ENCODE measurements at places on chromosomes 16 and 17.

GRCh38 chr17:70420861-70421445 lies 251.6 kb downstream of the KCNJ2 start:
- DNase-seq = no peak

DNA sequence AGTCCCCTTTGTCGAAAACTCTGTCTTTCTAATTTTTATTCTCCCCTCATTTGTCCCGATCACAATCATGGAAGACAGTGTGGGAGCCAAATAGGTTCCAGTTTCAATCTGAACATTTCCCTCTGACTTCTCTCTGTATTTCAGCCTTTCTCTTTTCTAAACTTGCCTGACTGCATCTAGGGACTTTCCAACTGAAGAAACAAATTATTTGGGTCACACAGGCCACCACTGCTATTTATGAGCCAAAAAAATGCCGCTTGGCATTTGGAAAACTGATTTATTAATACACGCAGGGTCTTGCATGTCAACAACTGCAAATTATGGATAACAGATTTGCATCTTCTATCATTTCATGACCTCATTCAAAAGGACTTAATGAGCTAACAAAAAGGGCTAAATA lies 55.2 kb upstream of the ELAC2 start:
- DNase-seq = no peak

DNA sequence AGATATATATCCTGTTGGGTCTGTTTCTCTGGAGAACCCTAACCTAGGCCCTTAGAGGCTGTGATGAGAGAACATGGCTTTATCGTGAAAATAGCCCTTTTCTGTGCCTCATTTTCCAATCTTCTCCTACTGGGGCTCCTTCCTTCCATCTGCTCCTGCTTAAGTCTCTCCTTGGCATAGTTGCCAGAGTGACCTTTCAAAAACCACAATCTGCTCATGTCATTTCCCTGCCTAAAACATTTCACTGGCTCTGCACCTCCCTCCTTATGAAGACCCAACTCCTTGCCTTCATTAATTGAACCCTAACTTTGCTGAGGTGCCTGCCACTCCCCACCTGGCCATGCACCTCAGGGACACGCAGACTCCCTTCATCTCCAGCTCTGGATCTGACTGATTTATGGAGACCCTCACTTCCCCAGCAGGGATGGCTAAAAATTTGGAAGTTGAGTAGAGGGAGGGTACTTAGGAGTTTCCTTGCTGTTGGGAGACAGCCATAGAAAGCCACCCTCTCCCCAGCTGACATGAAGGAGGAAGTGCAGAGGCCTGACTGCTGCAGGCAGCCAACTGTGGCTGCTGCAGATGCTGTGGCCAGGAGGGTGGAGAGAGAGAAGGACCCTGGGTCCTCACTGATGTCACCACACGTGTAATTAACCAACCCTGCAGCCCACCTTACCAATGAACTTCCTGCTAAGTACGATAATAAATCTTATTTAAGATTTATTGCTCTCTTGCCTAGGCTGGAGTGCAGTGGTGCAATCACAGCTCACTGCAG lies 6.3 kb upstream of the GGA2 start:
- no peak for DNase-seq

- DNase-seq = no peak
Observed at GRCh38 chr17:956905-957304, 22.7 kb downstream of the NXN start.

GRCh38 chr17:12296209-12296625 lies 275.5 kb downstream of the MAP2K4 start:
- no peak for DNase-seq

GRCh38 chr16:17885659-17886207 lies 415.0 kb upstream of the XYLT1 start:
- DNase-seq = no peak

DNA sequence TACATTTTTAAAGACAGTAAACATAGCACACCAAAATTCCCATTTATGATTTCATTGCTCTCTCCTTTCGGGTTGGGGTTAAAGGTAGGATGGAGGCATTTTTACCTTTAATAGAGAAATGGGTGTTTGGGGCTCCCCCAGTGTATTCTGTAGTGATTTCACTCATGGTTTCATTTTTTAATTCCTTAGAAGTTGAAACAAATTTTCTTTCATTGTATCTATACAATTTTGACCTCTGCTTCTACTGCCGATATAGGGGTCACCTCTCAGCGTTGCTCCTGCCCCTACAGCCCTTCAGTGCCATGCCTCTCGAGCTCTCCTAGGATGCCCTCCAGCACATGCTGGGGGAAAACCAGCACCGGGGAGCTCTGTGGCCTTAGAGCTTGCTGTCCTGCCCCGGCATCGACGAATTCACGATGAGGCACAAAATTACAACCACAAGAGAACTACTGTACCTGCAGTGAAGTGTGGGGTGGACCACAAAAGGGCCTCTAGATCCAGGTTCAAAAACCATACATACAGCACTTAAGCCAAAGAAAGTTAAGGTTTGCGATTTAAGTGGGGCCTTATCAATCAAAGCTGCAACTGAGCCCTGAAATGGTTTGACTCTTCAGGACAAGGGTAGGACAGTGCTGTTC lies 39.3 kb downstream of the LITAFD start:
- no peak for DNase-seq

DNA sequence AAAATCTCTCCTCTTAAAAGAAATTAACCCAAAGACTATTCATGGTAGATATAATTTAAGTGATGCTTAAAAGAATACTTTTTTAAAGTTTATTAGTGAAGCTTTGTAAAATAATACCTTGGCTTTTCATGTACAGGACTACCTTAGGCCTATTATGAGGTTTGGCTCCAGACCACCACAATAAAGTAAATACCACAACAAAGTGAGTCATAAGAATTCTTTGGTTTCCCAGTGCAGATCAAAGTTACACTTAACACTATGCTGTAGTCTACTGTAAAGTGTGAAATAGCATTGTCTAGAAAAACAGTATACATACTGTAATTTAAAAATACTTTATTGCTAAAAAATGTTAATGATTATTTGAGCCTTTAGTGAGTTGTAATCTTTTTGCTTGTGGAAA lies 31.7 kb downstream of the CLTC start:
- no peak for DNase-seq

- DNase-seq = no peak
Observed at GRCh38 chr16:72908362-72909167, 139.4 kb downstream of the ZFHX3 start.

- no peak for DNase-seq
Observed at GRCh38 chr17:49407981-49408501, 6.6 kb downstream of the PHB1 start.

DNA sequence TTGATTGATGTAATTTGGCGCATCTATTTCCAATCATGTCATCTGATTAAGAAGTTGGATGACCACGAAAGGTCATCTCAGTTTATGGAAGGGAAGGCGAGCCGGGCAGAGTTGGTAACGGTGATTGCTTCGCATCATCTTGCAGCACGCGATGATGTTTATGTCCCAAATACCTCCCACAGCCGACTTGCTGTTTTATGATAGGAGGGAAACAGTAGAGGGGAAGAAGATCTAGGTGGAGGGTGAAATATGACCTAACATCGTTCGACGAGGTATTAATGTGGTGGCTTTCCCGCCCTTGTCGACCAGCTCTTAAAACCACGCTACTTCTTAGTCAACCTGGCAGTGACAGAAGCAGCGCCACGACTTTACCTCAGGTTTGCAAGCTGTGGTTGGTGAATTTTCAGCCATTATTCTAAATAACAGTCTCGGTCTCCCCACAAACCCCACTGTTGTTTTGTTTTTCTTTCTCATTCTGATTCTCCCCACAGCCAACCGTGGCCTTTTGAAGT lies 805 bp upstream of the TANC2 start:
- no peak for DNase-seq

Measured in chondrocyte (in vitro differentiated cells).